ENCODE measurements at places on chromosomes 6 and 20. TPM values are rescaled to one million over a fixed set of nuclear protein-coding genes. Genes with fewer than 3 reads are reported as not detected.

- no peak for DNase-seq
Observed at GRCh38 chr6:29505808-29506207, 18.1 kb upstream of the MAS1L start.

GRCh38 chr6:110217266-110217665 is 37.0 kb downstream of the CDC40 start:
- no peak for DNase-seq

- DNase-seq = no peak
Observed at GRCh38 chr6:157925771-157926170, 55.9 kb upstream of the SYNJ2 start.

- DNase-seq = no peak
Observed at GRCh38 chr20:47744803-47745202, 40.5 kb downstream of the SULF2 start.

DNA sequence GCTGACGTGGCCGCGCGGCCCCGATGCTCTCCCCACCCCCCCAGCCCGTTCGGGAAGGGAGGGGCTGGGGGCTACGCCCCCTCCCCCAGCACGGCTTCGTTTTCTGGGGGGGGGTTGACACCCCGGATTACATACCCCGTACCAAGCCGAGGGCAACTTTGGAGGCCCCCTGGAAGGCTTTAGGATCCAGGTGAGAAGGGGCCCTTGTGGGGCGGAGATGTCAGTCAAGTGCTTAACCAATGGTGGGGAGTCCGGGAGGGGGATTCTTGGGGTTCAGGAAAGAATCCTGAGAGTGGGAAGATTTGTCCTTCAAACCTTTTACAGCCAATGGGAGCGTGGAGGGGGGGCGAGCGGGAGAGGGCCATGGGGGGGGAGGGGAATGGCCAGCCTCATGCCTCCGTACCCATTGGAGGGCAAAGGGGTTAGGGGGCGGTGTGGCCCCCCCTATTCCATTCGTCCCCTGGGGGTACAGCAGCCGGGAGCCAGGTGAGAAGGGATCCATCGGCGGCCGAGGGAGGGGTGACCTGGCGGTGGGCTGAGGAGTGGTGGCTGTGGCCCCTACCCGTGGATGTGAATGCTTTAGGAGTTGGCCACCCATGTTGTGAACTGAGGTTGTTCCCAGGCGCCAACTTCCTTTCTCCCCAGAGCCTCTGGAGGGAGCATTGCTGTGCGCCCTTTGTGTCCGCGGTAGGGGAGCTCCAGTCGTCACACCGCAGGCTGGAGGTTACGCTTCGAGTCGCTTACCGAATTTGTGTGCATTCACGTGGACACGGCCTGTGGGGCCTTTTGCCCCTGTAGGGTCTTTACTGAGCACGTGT is 682 bp downstream of the BRD2 start:
- DNase-seq = peak; percentile 81

- DNase-seq = no peak
Observed at GRCh38 chr20:46240065-46240464, 68.2 kb downstream of the CDH22 start.

SIGLEC1 gene
- not detected for total RNA-seq

Data from RPMI7951 (cell line).